IMR-90 (cell line): ENCODE measurements at places on chromosomes 5 and 9. TPM values are rescaled to one million over a fixed set of nuclear protein-coding genes. Genes with fewer than 3 reads are reported as not detected.
A peak's percentile ranks its signal among the peaks of the same experiment; 100 is the strongest.

DNA sequence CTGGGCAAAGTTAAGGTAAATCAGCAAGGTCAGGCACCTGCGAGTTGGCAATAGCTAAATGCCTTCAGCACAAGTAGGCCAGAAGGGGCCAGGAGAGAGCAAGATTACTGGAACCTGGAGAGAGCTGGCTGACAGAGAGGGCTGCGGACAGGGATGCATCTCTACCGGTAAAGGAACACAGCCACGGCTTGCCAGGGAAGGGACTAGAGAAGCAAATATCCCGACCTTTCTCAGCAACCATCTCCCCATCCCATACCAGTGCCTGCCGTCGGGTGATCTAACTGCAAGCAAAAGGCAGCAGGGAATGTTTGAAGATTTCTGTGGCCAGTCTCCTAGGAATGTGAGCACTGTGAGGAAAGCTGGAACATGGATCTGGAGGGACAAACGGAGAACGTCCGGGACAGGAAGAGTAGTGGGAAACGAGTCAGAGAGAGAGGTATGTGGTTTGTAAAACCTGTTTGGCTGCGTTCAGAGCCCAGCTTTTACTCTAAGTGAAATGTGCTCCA, 15.9 kb upstream of the ABLIM3 start:
- DNase-seq = peak; percentile 18

DNA sequence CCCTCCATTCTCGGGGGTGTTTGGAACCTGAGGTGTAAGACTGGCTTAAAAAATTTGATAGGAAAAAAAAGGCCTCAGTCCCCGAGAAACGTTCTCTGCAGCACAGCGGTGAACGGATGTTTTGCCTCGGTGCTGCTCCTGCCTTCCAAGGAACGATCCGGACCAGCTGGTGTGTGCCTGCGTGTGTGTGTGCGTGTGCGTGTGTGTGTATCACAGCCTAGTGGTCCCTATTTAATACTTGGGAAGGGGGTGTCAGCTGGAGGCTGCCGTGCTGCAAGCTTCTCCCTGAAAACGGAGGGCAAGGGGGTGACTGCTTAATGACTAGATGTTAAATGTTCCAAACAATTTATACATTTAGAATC, 76.9 kb downstream of the LHX2 start:
- no peak for DNase-seq

DNA sequence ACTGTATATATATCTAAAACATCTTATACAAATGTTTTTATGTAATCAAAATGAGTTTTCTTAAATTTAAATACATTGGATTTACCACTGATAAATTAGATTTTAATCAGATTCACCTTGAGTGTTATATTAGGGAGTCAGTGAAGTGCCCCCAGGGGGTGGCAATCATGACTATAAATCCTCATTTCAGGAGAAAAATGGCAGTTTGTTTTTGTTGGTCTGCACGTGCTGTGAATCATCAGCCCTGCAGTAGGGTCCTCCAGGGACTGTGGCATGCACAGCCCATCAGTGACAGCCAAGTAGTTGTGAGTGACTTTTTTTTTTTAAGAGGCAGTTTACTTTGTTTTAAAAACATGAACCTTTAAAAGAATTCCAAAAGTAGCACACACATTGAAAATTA, 65.2 kb downstream of the ZSWIM6 start:
- peak; percentile 26 for DNase-seq

GRCh38 chr5:163509291-163509951, 4.0 kb downstream of the MAT2B start:
- peak; percentile 71 for DNase-seq

- DNase-seq = no peak
Observed at GRCh38 chr9:68547417-68547816, 6.7 kb upstream of the TMEM252 start.

The PRUNE2 gene
- 1.4 and 1.6 TPM in 2 replicates for total RNA-seq

The C7 gene
- 0.54 and 0.83 TPM in 2 replicates for total RNA-seq

DNA sequence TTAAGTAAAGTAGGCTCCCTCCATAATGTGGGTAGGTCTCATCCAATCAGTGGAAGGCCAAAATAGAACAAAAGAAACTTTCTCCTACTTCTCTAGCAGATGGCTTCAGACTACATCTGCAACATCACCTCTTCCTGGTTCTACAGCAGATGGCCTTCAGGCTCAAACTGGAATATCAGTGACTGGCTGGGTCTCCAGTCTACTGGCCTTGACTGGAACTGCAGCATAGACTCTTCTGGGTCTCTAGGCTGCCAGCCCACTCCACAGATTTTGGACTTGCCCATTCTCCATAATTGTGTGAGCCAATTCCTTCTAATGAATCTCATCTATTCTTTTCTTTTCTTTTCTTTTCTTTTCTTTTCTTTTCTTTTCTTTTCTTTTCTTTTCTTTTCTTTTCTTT, 64.8 kb downstream of the ACER2 start:
- DNase-seq = no peak

DNA sequence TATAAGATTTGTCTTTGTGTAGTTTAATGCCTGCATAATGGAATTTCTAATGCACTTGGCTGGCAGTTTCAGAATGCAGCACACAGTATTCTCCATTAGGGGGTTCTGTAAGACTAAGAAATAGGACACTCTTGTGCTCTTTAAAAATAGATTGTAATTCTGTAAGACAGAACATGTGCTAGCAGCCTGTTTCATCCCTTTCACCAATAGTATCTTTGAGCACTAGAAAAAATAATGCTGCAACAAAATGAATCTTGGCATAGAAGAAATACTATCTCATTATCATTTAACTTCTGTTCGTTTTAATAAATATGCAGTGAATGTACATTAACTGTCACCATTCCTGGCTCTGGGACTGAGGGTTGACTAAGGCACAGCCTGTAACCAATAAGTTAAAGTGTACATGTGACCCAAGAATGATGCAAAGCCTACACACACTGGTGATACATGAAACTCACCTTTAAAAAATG, 23.8 kb upstream of the ZNF622 start:
- DNase-seq = peak; percentile 64

The SLC35A4 gene
- 17.2 and 19.2 TPM in 2 replicates for total RNA-seq
